Substantia nigra (tissue), 51 donors: ENCODE measurements at places on chromosomes 1 and 21.
A peak's percentile ranks its signal among the peaks of the same experiment; 100 is the strongest.

DNA sequence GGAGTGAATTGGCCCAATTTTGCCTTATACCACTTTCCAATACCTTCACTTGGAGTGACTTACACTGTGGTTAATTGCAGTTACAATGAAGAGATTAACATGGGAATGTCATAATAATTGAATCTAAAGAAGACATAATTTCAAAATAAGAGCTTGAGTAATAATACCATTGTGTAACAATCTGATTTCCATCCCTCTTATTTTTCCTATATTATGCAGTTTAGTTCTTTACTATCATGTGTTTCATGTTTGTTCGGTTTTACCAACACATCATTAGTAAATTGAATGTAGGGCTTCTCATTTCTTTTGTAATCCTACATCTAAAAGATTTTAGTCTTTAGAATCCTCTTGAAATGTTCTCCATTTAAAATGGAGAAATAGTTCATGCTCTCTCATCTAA lies 19.2 kb upstream of the XPR1 start:
- no peak for DNase-seq

DNA sequence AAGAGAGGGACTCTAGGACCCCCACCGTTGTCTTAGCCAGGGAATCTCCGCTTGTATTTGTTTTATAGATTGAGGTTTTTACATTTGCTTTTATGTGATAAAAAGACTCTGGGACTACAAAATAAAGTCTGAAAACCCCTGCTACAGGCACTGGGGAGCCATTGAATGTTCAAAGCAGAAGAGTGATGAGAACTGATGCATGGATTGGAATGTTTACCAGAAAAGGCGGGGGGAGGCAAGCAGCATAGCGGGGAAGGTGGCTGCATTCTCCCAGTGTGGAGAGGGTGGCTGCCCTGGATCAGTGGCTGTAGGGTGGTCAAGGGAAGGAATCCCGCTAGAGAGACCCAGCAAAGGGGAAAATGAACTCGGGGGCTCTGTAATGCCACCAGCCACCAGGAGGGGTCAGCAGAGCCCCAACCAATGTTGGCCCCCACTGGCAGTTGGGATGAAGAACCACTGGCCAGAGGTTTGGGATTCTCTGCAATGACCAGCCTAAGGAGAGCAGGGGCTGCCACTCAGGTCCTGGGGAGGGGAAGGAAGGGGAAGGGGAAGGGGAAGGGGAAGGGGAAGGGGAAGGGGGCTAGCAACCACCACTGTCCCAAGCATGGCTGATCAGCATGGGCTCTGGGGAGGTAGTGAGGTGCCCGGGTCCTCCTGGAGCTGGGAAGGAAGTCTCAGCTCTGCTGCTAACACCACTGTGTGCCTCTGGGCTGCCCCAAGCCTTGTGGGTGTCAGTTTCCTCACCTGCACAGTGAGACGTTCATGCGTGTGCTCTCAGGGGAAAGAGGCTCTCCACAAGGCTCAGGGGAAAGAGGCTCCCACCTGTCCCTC lies 19.2 kb upstream of the PEF1 start:
- no peak for DNase-seq

DNA sequence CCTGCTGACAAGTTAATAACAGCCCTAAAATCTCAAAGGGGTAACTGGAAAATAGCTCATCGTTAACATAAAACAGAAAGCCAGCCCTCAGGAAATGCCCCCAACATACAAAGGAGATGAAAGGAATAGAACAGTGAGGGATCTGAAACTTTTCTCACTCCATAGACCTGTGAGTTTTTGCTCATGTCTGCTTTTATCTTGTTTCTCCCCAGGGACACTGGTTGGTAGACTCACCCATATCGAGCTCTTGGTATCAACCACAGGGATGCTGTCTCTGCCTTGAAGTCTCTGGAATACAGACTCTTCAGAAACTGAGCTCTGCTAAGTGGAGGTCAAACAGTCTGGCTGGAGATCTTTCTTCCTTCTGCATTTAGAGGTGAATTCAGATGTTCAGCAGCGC lies 77.4 kb upstream of the CAMK1G start:
- DNase-seq: no peak

DNA sequence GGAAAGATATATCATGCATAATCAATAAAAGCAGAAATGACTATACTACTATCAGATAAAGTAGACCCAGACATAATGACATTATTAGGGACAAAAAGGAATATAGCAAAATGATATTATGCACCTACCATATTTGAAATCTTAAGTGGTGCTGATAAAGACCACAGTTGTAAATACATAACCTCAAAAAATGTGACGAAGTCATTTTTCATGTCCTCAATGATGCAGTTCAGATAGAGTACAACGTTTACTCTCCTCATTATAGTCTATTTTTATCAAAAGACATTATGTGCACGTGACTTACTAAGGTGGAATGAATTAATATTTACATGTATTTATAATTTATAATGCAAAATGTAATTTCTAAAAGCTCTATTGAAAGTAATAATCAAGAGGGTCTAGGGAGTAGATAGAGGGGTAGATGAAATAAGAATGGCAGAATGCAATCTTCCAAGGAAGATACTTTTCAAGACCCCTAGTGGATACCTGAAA lies 61.7 kb upstream of the TNFSF4 start:
- no peak for DNase-seq

DNA sequence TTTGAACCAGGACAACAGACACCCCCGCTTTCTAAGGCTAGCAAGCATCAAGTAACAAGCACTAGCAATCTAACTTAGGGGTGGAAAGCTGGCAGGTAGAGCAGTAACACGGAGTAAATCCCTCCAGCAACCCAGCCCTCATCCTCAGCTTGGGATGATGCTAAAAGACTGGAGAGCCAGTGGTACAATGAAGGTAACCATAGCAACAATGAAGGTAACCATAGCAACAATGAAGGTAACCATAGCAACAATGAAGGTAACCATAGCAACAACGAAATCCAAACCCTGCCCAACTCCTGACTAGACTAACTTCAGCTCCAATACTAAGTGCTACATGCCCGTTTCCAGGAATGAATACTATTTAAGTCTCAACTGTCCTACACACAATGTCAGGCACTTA lies 22.2 kb upstream of the EIF4G3 start:
- no peak for DNase-seq

GRCh38 chr1:204445860-204446412 lies 34.3 kb upstream of the PPP1R15B start:
- no peak for DNase-seq

DNA sequence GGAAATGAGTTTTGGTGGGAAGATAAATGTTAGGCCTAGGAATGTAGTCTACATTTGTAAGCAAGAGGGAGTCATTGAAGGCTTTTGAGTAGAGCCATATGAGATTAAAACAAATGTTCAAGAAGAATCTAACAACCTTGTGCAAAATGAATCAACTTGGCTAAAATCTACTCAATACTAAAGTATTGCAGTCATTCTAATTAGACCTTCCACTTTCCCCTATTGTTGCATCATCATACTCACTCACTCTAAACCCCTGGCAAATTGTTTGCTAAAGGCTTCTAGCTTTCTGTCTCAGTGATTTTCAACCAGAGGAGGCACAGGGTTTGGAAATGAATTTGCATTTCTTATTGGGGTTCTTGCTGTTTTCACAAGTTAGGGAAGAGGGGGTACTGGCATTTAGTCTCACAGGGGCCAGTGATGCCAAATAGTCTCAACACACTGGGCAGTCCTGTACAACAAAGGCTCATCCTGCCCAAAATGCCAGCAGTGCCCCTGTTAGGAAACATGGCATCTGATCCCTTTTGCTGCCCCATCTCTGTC lies 85.3 kb downstream of the SEC16B start:
- DNase-seq: no peak

- DNase-seq: no peak
These were observed 87.9 kb downstream of the RIPK4 start for GRCh38 chr21:41678924-41679318.

- no peak for DNase-seq
These were observed 55.9 kb downstream of the HHAT start for GRCh38 chr1:210384625-210385024.

DNA sequence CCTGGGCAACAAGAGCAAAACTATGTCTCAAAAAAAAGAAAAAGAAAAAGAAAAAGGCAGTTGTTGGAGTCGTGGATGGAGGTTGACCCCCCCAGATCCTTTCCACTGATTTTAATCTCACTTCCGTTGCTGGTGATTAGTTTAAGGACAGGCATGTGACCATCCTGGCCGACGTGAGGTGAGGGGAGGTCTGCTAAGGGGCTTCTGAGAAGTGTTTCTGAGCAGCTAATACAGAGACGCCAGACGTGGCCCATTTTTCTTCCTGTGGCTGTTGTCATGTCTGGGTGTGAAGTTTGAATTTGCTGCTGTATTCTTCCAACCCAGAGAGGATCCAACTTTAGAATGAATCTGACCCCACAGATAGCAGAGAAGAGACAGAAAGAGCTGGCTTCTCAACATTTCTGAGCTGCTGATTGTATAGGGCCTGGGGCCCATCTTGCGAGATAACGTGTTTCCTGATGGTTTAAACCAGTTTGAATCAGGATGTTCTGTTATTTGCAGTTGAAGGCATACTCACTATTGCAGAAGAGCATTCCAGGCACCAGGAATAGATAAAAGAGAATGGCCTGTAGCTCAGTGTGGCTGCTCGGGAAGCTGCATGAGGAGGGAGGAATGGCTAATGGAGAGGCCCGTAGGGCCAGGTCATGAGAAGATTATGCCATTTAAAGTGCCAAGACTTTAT lies 22.8 kb upstream of the SSBP3 start:
- DNase-seq: no peak

GRCh38 chr1:162878000-162878596 lies 17.1 kb upstream of the CCDC190 start:
- no peak for DNase-seq

DNA sequence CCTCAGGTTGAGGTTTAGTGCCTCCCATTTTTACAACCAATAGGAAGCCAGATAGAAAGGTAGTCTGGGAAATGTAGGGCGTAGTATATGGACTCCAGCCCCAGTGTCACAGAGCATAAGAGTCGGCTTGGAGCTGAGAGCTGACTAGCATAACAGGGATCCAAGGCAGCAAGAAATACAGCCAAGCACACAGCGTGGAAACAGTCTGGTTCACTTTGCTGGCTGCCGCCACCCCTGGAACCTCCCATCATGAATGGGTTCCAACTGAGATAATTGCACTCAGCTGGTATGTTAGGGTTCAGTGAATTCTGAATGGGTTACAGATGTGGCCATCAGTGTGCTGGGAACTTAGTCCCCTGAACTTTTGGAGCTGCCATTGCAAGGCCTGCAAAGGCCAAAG lies 76.7 kb upstream of the GPR88 start:
- DNase-seq: no peak

- no peak for DNase-seq
These were observed 21.3 kb downstream of the GPSM2 start for GRCh38 chr1:108897865-108898720.

DNA sequence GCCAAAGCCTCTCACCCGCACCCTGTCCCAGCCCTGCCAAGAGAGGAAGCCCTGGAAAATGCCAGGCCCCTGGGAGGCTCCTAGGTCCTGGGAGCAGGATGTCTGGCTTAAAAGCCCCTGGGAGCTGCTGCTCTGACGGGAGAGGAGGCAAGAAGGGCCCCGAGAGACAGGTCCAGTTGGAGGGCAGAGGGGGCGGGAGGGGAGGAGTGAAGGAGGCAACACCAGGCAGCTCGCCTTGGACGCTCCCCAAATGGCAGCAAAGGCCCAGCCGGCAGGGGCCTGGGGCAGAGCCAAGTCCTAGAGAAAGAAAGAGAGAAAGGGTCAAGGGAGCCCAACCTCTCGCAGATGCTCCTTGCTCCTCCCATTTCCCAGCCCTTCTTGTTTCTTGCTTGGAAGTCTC lies 6.8 kb downstream of the ETV3L start:
- DNase-seq: peak; percentile 5

DNA sequence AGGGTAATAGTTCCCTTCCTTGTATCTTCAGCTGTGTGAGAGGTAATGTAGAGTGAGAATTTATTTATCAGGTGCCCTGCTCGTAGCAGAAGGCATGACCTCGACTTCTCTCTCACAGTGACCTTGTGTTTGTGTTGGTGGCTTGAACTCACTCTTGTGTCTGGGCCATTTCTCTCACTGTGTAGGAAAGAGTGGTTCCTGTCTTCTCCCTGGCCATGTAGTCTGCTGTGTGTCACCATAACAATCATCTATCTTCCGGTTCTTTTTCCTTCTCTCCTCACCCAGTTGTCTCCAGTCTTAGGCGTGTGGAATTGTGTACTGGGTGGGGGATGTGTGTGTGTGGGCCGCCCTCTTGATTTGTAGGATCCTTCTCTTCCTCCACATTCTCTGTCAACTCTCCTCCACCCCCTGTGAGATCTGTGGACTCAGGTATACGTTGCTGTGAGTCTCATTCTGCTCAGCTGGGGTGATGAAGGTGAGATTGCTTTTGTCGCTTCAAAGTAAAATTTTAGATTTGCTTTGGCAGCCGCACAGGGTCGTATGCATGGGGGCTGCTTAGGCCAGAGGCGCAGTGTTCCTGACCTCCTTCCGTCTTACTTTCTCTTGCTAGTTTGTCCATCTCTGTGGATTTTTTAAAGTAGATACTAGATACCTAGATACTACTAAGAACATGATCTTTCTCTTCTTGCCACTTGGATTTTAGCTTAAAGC lies 31.6 kb downstream of the MAPKAPK2 start:
- DNase-seq: no peak

- no peak for DNase-seq
These were observed 20.6 kb downstream of the ETNK2 start for GRCh38 chr1:204130981-204131892.

DNA sequence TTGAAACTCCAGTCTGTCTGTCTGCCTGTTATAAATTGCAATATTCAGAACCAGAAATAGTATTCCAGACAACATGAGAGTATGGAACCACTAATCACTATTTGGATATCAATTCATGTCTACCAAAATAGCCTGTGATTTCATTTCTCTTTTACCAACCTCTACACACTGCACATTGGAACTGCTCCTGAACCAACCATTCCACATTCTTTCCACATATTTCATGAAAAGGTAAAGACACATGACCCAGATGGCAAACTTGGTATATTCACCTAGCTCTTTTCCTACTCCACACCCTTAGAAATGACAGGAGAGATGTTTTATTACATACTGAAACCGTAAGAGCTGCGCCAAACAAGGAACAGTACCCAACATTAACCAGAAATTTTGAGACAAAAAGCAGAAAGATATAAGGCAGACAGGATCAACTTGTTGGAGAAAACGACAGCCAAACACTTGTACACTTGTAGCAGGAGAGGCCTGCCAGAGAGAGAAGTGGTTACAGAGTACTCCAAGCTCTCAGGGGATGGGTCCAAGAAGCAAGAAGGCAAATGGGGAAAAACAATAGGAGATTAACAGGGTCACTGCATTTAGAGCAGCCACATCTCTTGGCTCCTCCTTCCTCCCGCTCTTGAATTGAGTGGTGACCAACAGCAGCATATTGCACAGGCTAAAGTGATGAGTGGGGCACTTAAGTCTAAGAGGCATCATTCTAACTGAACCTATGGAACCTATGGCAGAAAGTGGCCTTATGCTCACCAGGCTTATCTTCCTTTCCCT lies 148.7 kb downstream of the SETD4 start:
- no peak for DNase-seq

DNA sequence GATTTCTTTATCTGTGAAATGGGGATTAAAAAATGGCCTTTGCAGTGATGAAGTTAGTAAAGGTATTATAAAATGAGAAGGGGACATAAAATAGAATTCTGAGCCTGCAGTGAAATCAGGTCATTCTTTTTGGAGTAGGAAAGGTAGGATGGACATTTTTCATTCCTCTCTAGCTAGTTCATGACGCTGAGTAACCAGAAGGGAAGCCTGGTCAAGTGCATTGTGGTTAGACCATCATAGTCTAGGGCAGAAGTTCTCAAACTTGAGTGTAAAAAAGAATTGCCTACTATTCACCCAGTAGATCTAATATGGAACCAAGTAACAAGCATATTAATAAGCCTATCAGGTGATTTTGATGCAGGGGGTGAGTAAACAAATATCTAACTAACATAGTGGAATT lies 50.8 kb downstream of the TGFB2 start:
- no peak for DNase-seq

GRCh38 chr1:229892515-229893117 lies 174.4 kb upstream of the GALNT2 start:
- DNase-seq: no peak
